Dorsolateral prefrontal cortex (tissue), 122 donors: ENCODE measurements at places on chromosomes 7 and 10. TPM values are rescaled to one million over a fixed set of nuclear protein-coding genes. Genes with fewer than 3 reads are reported as not detected.

- no peak for DNase-seq
Observed at GRCh38 chr7:2986561-2986960, 57.1 kb downstream of the CARD11 start.

GRCh38 chr10:62057359-62057758 is 155.9 kb downstream of the ARID5B start:
- DNase-seq = no peak

DNA sequence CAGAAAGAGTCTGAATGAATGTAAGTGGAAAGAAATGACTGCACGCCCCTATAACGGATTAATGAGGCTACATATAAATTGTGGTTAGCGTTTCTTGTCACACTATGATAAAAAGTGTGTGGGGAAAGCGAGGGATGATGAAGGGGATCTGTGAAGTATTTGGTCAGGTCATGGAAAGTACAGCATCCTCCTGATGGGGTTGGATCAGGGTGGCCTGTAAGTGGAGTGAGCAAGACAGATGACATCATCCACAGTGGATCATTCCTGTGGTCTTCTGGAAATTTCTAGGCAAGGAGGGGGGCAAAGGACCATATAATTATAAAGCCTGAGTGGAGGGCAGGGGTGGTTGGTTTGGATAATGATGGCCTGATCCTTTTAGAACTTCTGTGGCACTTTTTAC is 606.0 kb downstream of the INHBA start:
- no peak for DNase-seq

DNA sequence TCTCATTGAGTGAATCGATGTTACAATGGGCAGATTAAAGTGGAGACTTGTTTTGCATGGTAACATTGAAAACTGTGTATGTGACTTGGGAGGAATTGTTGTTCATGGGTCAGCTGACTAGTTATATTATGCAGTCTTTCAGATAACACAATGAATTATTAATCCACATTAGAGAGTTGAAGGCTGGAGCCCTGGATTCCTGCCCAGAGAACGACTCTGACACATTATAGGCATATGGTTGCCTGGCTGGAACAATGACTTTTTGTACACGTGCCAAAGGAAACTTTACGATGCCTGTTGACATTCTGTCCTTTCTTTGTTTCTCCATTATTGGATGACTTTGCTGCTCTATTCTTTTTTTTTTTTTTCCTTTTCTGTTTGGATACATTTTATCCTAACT is 52.3 kb upstream of the TMEM229A start:
- DNase-seq = peak; percentile 35

DNA sequence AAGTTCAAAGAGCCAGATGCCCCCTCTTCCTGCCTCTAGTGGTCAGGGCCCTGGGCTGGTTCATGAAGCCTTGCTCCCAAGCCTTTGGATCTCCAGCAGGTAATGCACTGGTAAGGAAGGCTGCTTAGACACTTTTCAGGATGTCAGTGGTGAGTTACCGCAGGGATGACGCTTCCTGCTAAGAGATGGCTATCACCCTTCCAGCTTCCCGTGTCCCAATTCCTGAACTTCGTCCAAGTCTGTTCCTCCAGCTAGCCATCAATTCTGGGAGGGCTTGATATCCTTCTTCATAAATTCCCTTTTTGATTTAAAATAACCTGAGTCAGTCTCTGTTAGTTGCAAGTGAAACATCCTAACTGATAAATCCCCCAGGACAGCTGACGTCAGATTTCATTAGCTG is 221.2 kb downstream of the PLXNA4 start:
- DNase-seq = no peak

DNA sequence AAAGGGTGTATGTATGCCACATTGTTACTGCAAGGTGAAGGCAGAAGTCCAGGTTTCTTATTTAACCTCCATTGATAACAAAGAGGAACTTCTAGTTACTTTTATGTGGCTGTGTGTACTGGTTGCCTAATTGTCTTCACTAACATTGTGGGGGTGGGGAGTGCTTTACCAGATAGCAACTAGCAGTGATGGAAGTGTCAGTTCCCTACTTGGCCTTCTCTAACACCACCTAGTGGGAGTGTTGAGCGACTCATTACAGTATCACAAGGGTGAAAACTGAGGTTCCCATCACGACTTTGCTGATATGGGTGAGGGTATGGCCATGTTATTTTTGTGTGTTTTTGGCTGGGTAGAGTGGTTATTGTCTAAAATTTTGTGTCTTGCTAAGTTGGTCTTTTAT is 274.4 kb downstream of the THSD7A start:
- no peak for DNase-seq

DNA sequence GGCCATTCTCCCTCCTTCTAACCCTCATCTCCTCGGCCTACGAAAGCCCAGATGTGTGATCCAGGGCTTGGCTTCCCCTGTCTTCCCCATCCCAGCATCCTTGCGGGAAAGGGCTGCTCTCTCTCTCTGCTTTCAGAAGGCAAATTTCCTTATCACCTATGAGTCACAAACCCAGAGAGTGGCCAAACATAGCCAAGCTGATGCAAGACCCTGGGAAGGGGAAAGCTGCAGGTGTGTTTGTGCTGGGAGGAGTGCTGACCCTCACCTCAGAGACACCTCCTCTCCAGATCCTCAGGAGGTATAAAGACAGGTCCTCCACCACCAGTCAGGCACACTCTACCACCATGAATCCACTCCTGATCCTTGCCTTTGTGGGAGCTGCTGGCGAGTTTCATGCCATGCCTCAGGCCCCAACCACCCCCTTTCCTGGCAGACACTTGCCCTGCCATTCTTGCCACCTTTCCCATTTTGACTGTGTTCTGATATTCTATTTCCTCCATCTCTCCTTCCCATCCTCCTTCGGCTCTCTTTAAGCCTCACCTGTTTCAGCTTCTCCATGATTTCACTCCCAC is 10.6 kb upstream of the PRSS2 start:
- no peak for DNase-seq

DNA sequence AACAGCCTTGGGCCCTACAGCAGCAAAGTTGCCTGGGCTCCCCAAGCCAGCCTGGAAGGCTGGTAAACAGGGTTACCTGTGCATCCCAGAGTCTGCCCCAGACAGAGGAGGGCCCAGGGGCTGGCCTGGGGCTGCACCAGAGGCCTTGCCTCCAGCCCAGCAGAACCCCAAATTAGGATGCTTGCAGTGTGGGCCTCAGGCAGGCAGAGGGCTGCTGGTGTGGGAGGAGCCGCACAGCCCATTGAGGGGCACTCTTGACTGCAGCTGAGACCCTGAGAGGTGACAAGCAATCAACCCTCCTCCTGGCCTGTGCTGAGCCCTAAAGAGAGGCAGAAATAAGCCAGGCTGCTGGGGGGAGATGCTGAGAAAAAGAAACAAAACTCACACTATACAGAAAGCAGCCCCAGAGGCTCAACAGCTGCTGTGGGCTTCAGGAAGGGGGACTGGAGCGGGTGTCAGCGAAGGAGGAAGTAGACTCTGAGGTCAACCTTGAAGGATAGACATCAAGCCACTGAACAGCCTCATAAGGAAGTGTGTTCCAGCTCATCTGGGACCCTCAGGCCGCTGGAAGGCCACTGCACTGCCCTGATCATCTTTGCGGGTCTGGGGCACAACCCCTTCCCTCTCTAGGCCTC is 6.6 kb downstream of the AIFM2 start:
- no peak for DNase-seq

DNA sequence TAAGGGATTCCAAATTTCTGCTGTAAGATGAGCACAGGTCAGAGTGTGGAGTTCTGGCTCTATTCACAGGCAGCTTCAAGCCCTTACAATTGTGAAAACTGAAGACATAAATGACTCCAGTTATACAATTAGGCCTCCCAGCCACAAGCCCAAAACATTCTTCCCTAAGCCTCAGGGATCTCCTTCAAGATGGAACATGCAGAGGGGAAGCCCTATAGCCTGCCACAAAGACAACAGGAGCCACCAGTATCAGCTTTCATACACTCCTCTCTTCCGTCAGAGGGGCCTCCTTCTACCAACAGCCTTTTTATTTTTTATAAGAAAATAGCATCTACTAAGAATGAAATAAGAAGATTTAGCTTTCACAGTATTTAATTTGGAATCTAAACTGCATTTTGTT is 46.5 kb downstream of the DLD start:
- no peak for DNase-seq

- no peak for DNase-seq
Observed at GRCh38 chr10:21084700-21085099, 187.6 kb upstream of the NEBL start.

GRCh38 chr10:102763037-102763607 is 19.4 kb downstream of the WBP1L start:
- DNase-seq = no peak

DNA sequence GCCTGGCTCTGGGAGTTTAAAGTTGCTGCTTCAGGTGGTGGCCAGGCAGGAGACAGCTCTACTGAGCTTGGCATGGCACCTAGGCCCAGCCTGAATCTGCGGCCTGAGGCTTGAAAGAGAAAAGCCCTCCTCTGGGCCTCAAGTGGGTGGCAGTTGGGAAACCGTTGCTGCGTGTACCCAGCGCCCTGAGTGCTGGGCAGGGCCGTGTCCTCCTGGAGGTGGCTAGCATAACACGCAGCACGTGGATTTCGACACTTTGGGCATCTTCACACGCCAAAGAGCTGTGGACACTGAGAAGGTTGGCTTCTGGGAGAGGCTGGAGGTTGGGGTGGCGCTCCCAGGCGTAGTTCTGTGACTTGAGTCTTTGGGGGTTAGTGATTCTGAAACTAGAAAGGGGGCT is 2.5 kb downstream of the ZNF316 start:
- no peak for DNase-seq

DNA sequence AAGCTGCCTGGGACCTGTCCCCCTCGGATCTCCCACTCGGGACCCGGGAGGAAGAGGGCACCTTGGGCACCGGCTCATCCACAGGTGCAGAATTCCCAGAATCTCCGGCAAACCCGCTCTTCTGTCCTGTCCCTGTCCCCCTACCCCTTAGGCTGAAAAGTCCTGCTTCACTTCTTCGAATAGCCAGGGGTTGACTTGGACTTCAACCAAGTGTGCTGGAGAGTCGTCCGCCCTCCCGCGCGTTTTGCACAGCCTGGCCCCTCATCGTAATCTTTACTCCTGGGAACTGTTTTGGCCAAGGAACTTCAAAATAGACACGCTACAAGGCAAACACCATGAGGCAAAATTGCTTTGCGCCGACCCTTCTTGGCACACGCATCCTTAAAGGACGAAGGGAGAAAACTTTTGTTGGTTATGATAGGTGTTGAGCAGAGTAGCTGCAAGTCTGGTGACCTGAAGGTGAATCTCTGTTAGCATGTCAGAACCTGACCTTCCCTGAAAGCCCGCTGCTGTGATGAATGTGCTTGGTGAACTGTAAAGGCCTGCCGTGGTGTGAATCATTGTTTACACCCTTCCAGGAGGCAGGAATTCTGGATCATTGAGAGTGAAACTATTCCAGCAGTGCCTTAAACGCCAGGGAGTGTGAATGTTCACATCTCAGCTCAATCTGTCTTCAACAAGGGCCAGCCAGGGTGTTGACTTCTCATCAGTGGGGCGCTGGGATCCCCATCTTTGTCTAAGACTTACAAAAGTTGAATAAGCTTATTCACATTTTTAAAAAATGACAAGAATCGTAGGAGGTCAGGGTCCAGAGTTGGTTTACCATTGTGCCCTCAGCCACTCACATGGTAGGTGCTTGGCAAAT is 589 bp upstream of the RAPGEF5 start:
- no peak for DNase-seq

- DNase-seq = no peak
Observed at GRCh38 chr7:21334906-21335305, 93.0 kb upstream of the SP4 start.

GRCh38 chr7:116988363-116988989 is 35.2 kb downstream of the ST7 start:
- no peak for DNase-seq

- DNase-seq = no peak
Observed at GRCh38 chr7:142733271-142733670, 16.0 kb upstream of the PRSS1 start.

DNA sequence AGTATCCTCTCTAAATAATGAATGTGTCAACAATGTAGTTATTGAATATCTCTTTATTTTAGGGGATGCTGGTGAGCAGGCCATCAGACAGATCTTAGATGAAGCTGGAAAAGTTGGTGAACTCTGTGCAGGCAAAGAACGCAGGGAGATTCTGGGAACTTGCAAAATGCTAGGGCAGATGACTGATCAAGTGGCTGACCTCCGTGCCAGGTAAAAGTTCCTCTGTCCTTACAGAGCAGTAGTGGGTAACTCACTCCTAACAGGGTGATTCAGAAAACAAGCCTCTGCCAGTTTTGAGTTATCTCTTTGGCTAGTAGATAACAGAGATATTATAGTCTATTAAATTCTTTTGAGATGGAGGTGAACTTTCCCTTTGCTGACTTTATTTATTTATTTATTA is 67.3 kb downstream of the AP3M1 start:
- DNase-seq = no peak

DNA sequence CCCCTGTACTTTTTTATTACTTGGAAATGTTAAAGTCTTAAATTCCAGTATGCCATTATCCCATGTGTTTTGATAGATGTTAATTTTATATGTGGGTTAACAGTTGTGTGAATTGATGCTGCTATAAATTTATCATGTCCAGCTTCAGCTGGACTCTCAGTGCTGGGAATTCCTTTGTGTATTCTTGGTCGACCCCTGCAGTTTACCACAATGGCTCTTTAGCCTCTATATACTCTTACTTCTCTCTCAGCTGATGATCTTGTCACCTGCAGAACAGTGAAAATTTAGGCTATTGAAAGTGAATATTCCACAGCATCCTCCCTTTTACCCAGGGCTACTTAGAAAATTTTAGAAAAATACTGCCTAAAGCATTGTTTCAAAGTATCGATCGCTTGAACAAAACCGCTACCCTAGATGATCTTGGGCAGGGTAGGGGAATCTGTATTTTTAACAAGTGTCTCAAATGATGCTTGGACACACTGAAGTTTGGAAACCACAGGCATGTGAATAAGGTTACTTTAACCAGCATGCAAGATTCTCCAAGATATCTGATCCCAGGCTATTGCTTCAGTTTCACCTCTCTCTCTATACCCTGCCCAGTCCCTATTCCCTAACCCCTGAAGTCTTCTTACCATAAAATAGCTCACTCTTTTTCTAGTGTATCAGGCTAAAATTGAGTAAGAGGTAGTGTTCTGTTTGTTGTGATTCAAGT is 25.4 kb downstream of the LCOR start:
- DNase-seq = no peak

DNA sequence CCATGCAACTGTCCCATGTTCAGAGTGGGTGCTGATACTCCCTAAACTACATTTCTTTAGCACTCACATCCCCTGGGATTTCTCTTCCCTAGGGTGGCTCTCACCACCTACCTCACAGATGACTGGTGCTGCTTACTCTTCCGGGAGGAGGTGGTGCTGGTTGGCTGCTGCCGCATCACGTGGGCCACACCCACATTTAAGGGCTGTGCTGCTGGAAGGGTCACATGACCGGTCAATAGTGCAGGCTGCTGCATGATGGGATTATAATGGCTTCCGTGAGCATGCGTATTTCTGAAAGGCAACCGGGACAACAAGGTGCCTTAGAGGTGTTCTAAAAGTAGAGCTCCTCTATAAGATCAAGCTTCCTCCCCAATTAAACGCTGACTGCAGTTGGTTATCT is 76.8 kb downstream of the CLEC2L start:
- DNase-seq = no peak

The TFAM gene
- 32.2 TPM for total RNA-seq

The DUSP5 gene
- 4.1 TPM for total RNA-seq

The FZD1 gene
- total RNA-seq = 3.7 TPM

The FASTK gene
- total RNA-seq = 63.4 TPM

The MORN4 gene
- total RNA-seq = 33.3 TPM
